Glutamatergic neuron (in vitro differentiated cells): ENCODE measurements at places on chromosomes 12 and 14.

GRCh38 chr14:24774187-24774915 lies 140.4 kb upstream of the GZMB start:
- no peaks in the 10 kb centered on the region for H3K27me3 ChIP-seq
- H3K4me3 ChIP-seq = no peak overlapping the region
- no peak for DNase-seq
- no peak overlapping the region for H3K27ac ChIP-seq
- no peaks in the 10 kb centered on the region for H3K36me3 ChIP-seq

DNA sequence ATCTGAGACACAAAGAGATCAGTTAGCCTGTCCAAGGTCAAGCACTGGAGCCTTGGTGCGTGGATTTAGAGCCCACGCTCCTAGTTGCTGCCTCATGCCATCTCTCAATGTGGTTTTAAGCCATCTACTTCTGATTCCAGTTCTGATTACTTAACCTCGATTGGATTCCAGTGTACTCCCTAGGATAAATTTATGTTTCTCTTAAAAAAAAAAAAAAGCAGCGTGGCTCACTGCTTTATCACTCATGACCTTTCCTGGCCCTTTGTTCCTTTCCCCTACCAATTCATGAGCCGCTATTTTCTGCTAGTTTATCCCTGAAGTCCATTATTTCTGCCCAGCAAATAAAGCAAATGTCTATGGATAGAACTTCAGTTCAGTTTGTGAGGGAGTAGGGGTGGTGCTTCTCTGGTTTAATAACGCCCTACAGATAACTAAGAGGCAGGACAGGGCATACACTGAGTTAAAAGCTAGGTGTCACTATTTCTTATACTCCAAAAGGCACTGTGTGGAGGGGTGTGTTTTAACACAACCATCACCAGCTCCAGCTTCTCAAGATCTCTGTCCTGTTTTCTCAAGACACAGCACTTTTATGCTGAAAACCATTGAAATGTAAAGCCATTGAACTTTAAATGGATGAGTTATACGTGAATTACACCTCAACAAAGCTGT lies 9.8 kb upstream of the PARP11 start:
- H3K27me3 ChIP-seq = no peaks in the 10 kb centered on the region
- no peak overlapping the region for H3K27ac ChIP-seq
- DNase-seq = no peak
- H3K36me3 ChIP-seq = peaks cover under 1% of the 10 kb centered on the region

DNA sequence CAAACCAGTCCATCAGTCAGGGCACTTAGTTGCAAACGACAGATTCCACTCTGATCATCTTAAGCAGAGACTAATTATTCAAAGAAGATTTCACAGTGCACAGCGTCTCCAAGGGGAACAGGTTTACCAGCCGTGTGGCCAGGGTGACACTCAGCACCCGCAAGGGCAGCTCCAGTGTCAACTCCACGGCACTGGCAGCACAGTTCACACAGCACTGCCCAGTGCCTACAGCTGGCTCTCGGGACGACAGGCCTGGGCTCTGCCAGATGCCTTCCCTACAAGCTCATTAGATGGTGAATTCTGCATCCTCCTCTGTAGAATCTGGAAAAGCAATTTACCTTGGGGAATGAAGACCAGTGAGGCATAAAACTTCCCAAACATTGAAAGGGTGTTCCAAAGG lies 4.9 kb downstream of the OR10P1 start:
- DNase-seq = no peak
- no peak overlapping the region for H3K27ac ChIP-seq
- H3K4me1 ChIP-seq = no peaks in the 10 kb centered on the region
- no peak overlapping the region for H3K4me3 ChIP-seq

- no peak overlapping the region for H3K27ac ChIP-seq
- no peak overlapping the region for H3K4me3 ChIP-seq
- no peak for DNase-seq
- peaks cover 33% of the 10 kb centered on the region for H3K4me1 ChIP-seq
Measured at GRCh38 chr12:51675071-51675803, 84.2 kb downstream of the SCN8A start.
